ENCODE measurements at places on chromosomes 5 and 9. TPM values are rescaled to one million over a fixed set of nuclear protein-coding genes. Genes with fewer than 3 reads are reported as not detected.
A peak's percentile ranks its signal among the peaks of the same experiment; 100 is the strongest.

GRCh38 chr5:118095115-118095514 is 893.2 kb downstream of the DTWD2 start:
- DNase-seq = no peak

GRCh38 chr9:30507166-30507565 is 1877.3 kb upstream of the ACO1 start:
- no peak for DNase-seq

DNA sequence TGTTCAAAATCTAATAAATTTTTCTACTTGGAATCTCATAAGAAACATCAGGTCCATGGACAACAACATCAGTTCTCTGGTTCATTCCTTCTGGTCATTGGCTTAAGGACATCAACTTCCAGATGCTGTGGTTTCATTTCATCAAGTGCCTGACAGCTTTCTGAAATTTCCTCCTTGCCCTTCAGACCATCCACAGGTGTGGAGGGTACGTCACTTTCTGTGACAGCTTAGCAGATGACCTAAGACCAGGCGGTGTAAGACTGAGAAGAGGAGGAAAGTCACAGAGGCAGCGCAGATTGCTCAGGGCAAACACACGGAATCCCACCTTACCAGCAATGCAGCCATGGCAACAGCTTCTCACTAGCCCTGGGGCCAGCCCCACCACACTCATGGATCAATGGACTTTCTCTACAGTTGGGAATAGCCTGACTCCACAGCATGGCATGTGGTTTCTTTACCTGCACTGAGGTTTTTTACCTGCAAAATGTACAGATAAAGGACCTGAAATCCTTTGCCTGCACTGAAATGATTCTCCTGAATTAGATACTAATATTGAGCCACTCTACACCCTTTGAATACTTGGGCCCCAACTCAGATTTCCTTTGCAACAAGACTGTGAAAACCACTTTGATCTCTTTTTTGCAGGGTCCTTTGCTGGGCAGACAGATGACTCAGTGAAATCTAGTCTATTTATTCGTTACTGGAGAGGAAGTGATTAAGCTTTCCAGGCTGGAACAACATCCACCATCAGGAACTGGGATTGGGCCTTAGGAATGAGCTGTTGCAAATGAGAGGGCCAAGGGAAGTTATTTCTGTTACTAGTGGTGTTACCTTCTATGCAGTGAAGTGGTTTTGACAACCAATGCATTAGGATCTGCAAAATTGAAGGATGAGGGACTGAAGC is 26.9 kb downstream of the TICAM2 start:
- peak; percentile 71 for DNase-seq

DNA sequence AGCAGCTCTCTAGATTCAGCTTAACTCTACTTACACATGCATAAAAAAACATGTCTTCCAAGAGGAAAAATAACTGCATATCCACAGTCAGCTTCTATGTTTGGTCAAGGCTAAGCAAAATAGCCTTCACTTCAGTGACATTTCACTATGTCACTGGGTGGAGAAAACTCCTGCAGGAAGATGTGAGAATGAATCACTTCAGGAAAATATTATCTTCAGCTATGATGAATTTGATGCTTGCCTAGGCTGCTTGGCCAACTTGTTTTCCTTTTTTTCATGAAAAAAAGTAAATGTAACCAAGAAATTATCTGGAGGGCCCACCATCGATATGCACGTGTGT is 143.0 kb upstream of the ZNF608 start:
- peak; percentile 35 for DNase-seq

- peak; percentile 95 for DNase-seq
These were observed 42.8 kb downstream of the SHB start for GRCh38 chr9:38026021-38026809.

- peak; percentile 43 for DNase-seq
These were observed at the start of gene RASGRF2 for GRCh38 chr5:80959768-80960442. TSS of gene RASGRF2 (plus strand) at chr5:80960363. CDS start at chr5:80960739, 376 bp downstream.

DNA sequence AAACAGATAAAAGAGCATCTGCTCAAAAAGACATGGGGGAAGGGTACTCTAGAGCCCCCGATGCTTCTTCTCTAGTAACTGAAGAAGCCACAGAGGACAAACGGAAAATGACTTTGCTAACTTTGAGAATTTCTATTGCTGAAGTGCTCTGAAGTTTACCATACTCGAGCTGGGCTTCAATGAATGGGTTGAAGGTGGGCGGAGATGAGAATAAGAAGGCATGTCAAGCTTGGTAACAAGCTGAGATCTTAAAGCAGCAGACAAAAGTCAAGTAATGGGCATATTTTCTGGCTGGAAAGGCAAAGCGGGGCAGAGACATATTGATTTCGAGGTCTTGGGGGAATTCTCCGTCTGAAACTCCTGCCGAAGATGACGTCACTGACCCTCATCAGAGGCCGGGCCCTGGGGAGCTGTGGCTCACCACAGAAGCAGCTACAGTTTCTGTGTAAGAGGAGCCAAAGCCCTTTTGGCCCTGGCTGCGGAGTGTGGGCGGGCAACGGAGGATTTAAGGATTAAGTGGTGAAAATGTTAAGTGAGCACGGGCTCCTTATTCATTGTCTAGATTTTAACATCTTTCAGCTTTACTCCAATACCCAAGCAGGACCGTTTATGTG is 115.8 kb upstream of the SLIT3 start:
- DNase-seq = peak; percentile 100

GRCh38 chr9:132892400-132892799 is 13.7 kb downstream of the SPACA9 start:
- no peak for DNase-seq

DNA sequence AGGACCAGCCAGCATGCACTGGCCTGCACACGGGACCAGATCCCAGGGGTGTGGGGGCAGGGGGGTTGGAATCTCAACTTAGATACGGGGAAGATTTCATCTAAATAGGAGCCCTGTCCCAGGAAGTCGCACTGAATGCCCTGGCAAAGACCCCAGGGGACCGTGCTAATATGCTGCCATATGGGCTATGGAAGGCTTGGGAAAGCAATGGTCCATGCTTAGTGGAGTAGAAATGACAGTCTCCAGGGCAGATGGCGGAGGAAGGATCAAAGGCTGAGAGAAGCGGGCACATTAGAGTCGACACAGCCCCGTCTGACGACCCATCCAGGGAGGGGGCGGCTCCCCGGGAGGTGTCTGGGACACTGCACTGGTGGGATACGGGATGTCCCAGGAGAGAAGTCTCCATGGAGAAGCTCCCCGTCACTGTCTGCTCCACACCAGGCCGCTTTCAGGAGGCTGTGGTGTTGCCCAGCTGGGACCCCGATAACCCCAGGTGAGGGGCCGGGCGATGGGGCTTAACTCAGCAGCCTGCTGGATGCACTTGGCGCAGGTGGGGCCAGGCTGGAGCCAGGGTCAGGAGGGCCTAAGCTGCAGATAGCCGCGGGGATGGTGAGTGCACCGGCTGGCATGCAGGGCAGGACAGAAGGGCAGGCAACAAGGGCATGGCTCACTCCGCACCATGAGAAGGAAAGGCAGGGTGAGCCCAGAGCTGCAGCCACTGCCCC is 377.7 kb upstream of the IRX1 start:
- DNase-seq = no peak

DNA sequence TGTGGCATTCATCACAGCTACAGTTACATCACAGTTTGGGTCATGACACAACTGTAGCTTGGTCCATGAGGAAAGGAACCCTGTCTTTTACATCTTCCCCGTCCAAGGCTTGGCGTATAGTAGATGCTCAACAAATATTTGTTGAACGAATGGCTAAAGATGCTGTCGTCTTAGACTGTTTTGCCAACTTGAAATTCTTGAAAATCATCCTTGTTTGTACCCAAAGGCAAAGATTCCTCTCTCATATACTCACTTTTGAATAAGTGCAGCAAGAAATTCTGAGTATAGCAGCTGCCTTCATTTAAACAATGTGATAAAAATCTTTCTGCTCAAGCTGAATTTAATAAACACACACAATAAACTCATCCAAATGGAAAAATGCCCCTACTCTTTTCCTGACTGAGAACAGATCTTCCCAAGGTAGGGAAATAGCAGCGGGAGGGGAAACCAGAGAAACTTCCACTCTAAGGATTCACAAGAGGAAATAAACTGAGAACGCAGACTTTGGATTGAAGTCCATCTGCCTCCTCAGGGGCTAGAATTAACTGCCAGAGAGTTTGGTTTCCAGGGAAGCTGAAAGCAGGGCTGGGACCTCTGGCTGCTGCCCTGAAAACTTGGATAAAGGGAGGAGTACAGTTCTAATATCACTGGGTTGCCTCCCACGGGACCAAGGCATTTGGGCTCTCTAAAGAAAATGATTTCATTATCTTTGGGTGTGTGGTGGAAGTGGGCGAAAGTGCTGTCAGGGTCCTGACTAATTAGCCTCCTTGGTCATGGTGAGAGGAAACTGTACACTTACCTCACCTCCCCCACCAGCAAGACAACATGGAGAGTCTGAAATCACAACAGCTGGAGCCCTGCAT is 99.1 kb downstream of the DPYSL3 start:
- DNase-seq = peak; percentile 14

- no peak for DNase-seq
These were observed 253.3 kb downstream of the EDIL3 start for GRCh38 chr5:84131372-84131771.

GRCh38 chr9:1458503-1458902 is 408.3 kb downstream of the DMRT2 start:
- DNase-seq = peak; percentile 87

DNA sequence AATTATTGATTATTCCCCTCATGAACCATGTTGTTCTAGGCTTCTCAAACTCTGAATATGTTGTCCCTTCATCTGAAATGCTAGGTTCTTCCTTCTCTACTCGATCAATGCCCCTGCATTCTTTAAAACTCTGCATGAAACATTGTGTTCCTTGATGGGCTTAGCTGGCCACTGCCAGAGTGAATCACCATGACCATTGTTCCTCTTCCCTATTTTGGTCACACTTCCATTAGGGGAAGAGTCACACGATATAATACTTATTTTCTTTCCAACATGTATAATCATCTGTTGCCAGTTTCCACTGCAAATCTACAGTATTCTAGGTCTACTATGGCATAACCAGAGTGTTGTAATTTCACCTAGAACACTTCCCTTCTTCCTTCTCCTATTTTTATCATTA is 247.9 kb downstream of the TRPM3 start:
- no peak for DNase-seq

- DNase-seq = no peak
These were observed 176.5 kb upstream of the TLE4 start for GRCh38 chr9:79395228-79395627.

- no peak for DNase-seq
These were observed 384.6 kb upstream of the KLF4 start for GRCh38 chr9:107874137-107874536.

GRCh38 chr9:14158916-14159315 is 155.0 kb downstream of the NFIB start:
- DNase-seq = peak; percentile 82

DNA sequence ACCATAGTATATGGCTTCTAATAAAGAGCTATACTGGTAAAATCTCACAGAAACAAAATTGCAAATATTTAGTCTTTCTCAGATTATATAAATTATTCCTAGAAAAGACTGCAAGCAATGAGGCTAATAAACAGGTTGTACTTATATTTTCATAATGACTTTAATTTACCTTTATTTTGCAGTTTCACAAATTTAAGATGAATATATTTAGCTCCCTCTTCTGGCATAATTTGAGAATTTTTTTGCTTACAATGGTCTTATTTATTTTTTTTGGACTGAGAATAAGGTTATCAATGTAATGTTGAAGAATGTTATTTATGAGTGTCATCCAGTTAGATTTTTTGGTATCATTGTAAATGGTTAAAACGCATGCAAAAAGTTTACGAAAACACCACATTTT is 56.7 kb downstream of the PIK3R1 start:
- no peak for DNase-seq

DNA sequence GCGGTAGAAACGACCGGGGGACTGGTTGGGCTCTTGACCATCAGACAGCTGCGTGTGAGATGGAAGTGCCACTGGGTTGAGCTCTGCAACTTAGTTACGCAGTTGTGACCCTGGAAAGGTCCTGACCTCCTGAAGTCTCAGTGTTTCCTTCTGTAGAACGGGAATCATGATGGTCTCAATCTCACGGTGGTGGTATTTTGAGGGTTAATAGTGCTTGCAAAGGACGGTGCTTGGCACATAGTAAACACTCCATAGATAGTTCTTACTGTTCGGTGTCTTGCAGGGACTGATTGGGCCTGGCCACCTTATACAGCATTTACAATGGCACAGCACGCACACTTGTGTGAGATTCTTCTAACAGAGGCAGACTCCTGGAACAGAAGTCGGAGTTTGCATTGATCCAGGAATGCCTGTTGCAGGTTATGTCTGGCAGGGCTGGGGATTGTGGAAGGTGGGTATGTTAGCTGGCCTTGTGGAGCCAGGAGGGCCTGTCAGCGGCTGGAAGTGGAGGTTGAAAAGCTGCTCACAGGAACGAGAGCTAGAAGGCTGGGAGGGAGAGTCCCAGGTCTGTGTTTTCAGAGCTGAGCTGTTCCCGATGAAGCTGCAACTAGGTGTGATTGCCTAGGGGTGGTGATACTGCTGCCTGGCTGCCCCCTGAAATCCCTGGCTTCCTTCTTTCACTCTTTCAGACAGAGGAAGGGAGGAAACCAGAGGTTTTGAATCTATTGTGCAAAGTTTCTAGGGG is 962 bp upstream of the TXN start:
- DNase-seq = peak; percentile 56

GRCh38 chr5:40780199-40780598 is 18.0 kb downstream of the PRKAA1 start:
- DNase-seq = peak; percentile 17

DNA sequence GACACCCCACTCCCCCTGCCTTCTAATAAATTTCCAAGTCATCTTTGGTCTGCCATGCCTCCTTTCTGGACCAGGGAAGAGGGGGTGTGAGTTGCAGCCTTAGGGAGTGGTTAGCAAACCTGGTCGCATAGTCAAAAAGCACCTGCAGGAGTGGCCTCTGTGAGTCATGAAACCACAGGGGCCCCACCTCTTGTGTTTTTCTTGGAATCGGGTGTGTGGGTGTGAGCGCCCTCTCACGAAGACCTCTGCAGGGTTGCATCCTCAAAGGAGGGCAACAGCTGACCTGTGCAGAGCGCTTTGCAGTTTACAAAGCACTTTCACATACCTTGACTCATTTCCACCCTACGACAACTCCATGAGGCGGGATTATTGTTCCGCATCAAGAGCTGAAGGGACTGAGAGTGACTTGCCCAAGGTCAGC is 36.8 kb upstream of the TEX48 start:
- no peak for DNase-seq

DNA sequence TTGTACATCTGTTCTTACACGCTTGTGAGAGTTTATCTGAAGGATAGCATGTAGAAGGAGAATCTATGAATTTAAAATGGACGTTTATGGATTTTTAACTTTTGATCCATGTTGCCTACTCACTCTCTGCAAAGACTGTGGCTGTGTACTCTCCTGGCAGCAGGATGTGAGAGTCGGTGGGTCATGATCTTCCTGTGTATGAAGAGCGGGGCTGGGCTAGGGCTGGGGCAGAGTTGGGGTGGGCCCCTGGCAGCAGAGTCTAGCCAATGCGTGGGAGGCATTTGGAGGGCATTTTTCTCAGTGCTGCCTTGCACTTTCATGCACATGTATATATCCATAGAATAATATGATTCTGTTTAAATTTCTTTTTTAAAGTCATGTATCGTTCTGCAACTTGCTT is 24.0 kb upstream of the DAB2IP start:
- DNase-seq = no peak

GRCh38 chr5:173143567-173143966 is 764 bp upstream of the BNIP1 start:
- DNase-seq = no peak

FOXI1 gene
- not detected for polyA plus RNA-seq

IFNB1 gene
- not detected for polyA plus RNA-seq

PCDHB16 gene
- 4.8 TPM for polyA plus RNA-seq

NUTM2G gene
- polyA plus RNA-seq = 0.06 TPM
